ENCODE measurements at places on chromosomes 4 and X.

- DNase-seq, result no peak
Observed at GRCh38 chr4:171993247-171993646, 180.0 kb downstream of the GALNTL6 start.

GRCh38 chr4:98447648-98448047 is 186.5 kb downstream of the RAP1GDS1 start:
- no peak for DNase-seq

- peak; percentile 16 for DNase-seq
Observed at GRCh38 chrX:96771486-96771885, 86.8 kb downstream of the DIAPH2 start.

- DNase-seq, result no peak
Observed at GRCh38 chr4:115215935-115216334, 102.5 kb upstream of the NDST4 start.

GRCh38 chr4:154911097-154911496 is 130.0 kb downstream of the RBM46 start:
- DNase-seq, result no peak

DNA sequence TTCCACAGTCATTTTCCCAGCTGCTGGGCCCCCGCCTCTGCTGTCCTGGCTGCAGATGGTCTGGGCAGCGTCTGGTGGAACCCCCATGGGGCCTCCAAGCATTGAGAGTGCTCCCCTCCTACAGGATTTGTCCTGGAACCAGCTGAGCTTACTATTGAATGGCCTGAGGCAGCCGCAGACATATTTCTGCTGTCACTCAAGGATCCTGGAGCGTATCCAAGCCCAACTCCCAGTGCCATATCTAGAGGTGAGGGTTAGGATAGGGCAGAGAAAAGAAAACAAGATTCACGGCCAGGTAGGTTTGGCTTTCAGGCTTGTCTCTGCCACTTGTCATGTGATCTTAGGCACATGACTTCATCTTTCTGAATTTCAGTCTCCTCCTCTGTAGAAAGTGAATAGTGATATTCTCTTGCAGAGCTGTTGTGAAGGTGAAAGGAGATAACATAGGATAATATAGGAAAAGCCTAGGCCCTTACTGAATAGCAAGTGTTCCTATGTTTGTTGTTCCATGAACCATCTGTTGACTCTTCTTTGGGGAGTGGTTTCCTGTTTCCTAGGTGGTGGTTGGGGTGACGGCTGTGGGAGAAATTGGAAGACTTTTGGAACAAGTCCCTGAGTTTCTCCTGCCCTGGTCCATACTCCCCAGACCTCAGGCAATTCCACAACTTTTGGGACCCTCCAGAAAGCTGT is 52.3 kb downstream of the SEPSECS start:
- DNase-seq, result no peak

DNA sequence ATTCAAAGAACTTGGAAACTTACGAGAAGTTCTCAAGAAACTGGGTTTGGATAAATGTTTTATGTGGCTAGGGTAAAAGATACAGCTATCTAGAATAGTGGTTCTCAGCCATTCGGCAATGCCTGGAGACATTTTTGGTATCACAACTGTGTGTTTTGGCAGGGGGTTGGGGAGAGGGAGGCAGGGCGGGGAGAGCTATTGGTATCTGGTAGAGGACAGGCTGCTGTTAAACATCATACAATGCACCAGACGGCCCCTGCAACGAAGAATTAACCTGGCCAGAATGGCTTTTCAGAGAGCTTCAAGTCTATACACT is 50.8 kb upstream of the MND1 start:
- DNase-seq, result no peak

- DNase-seq, result no peak
Observed at GRCh38 chrX:46922611-46923010, 10.4 kb downstream of the JADE3 start.

GRCh38 chr4:162456106-162456505 is 292.3 kb upstream of the FSTL5 start:
- no peak for DNase-seq

GRCh38 chrX:102154218-102154860 is 1.4 kb downstream of the BEX5 start:
- DNase-seq, result no peak

GRCh38 chr4:37667197-37668100 is 18.7 kb downstream of the RELL1 start:
- DNase-seq, result no peak

DNA sequence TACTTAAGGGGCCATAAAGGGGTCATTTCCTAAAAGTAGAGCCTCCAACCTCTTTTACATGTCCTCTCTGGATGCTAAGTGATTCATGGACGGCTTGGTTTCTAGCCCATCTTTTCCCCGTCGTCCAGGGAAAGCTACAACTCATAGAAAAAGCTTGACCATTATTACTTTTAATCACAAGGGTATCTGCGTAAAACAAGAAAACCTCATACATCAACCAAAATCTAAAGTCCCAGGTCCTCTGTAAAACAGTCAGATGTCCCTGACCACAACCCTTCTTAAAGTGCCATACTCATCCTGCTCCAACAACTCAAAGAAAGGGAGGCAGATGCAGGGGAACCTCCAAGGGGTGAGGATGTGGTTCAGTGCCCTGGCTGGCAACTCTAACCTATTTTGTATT is 29.6 kb downstream of the ADGRA3 start:
- DNase-seq, result no peak

DNA sequence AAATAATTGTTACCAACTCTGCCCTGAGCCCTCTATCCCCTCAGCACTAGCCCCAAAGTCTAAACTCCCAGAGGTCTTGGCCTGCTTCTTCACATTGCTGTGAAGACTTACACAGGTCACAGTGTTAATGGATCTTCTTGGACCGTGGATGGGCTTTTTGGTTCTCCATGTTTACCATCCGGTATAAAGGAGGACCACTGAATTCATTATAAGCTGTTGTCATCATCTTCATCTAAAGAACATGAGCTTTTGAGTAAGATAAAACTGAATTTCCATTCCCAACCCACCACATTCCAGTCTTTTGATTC is 8.5 kb downstream of the NUDT11 start:
- no peak for DNase-seq

DNA sequence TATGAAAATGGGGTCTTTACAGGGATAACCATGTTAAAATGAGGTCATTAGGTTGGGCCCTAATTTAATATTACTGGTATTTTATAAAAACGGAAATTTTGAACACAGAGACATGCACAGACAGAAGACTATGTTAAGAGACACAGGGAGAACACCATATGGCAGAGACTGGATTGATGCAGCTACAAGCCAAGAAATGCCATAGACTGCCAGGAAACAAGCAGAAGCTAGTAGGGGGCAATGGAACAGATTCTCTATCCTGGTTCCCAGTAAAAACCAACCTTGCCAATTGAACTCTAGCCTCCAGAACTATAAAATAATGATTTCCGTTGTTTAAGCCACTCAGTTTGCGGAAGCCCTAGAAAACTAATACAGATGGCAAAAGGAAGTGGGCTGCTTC is 6.6 kb upstream of the GUF1 start:
- no peak for DNase-seq

GRCh38 chr4:142773505-142773904 is 72.6 kb downstream of the INPP4B start:
- no peak for DNase-seq

DNA sequence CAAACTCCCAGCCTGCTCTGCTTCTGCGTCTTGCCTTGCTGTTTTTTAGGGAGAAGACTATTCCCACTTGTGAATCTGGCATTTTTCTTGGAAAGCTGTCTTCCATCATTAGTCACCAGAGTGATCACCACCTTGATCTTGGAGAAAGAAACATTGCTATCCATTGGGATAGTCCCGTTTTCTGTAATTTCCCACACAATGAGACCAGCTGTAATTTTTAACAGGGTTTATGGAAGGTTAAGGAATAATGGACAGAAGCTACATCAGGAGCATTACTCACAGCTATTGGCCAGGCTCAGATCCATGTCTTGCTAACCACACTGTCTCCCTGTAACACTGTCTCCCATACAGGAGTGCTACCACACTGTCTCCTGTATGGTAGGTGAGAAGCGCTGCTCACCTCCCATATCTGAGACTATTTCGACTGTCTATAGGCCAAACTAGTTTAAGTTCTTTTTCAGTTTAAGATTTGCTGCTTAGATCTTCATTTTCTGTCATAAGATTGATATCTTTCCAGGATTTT is 523.0 kb downstream of the SPRY1 start:
- no peak for DNase-seq

DNA sequence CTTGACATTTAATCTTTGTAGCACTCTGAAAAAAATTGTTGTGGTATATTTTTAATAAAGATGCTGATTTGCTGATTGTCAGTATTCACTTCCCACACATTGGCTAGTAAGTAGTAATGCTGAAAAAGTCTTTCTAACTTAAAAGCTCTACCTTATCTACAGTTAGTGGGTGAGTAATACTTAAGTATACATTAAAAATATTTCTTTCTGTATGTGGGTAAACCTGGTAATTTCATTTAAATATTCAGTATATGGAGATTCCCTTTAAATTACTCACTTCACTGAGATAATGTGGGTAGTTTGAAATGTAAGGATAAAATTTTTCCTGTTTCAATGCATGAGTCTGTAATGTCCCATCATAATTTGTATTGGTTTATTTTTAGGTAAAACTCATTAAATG is 5.6 kb downstream of the TMEM33 start:
- DNase-seq, result no peak

DNA sequence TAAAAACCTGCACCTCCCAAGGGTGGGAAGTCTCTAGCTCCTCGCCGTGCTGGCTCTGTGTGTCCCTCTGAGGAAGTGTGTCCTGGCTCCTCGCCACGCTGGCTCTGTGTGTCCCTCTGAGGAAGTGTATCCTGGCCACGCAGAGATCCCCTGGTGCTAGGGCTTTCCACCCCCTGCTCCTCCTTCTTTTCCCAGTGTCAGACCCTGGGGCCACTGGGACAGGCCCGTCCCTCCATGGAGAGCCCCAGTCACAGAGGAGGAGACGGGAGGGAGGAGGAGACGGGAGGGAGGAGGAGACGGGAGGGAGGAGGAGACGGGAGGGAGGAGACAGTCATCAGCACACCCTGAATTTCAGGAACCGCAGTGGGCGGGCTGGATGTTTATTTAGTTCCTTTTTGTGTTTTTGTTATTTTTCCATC is 53.8 kb upstream of the HGFAC start:
- DNase-seq, result peak; percentile 70

DNA sequence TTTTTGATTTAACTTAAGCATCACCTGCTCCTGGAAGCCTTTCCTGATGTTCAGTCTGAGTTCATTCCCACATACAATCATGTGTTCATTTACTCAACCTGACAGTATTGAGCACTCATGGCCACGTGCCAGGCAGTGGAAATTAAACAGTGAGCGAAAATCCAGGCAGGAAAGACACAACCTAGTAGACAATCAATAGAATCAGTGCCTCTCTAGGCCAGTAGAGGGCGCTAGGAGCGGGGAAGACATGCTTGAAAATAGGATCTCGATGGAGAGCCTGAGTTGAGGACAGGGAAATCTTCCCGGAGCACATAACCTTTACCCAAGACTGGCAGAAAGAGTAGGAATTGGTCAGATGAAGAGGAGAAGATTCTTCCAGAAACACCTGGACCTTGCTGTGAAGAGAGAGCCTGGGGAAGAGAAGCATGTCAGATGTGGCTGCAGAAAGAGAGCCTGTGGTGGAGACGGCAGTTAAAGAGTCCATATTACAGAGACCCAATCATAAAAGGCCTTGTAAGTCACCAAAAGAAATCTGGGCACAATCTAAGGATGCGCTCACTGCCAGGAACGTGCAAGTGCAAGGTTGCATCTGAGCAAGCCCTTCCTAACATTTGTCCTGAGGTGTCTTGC is 103.5 kb downstream of the LDB2 start:
- peak; percentile 44 for DNase-seq

All from Kasumi-1 (cell line).